Caco-2 (cell line): ENCODE measurements at places on chromosomes 1 and 21.

- no peak for DNase-seq
These were observed 4.7 kb upstream of the G0S2 start for GRCh38 chr1:209670441-209671082.

- DNase-seq = no peak
These were observed 364.2 kb upstream of the ST6GALNAC5 start for GRCh38 chr1:76503100-76503499.

DNA sequence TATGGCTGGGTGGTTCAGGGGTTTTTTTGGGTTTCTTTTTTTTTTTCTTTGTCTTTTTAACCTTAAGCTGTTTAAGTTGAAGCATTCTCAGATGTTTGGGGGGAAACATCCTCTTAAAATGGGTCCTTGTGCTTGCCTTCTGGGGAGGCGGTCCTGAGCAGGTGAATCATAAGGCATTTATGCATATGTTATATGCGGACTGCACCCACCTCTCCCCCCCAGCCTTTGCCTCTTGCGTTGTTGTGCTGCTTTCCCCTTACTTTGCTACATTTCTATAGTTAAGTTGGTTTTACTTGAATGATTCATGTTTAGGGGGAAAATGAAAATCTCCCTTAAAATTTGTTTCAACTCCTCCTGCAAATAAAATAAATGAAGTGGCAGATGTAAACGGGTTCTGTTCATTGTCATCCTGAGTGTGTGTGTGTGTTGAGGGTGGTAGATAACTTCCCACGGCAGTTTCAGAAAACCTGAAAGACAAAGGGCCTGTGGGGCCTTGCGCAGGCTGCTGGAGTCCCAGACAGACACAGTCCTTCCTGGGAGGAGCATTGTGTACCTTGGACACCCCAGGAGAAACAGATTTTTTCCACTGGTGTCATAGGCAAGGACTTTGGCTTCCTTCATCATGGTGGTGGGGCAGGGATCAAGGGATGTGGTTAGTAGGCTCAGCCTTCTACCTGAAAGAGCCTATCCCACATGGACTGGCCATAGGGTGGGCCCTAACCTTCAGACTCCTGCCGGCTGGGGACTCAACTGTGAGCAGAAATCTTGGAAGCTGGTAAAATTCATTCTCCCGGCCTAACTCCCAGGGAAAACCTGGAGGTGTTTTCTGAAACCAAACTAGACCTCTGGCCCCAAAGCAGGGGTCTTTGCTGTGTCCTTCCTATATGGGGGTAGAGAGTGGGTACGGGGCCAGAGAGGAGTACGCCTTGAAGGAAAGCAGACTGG lies 926 bp upstream of the SH3D21 start:
- no peak for DNase-seq

DNA sequence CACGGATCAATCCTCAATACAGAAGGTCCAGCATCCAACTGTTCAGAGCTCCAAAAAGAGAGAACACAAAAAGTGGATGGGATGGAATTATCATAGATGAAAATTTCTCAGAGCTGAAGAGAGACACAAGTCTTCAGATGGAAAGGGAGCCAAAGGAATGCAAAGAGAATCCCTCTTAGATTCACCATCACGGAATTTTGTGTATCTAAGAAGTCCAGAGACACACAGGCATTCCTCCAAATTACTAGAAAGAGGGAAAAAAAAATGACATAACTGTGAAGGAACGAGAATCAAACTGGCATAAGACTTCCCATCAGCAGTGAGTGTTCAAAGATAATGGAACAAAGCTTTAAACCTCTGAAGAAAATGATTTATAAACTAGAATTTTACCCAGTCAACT lies 101.2 kb downstream of the ZSCAN20 start:
- DNase-seq = no peak

GRCh38 chr1:112614460-112615065 lies 4.4 kb downstream of the ST7L start:
- peak; percentile 27 for DNase-seq

DNA sequence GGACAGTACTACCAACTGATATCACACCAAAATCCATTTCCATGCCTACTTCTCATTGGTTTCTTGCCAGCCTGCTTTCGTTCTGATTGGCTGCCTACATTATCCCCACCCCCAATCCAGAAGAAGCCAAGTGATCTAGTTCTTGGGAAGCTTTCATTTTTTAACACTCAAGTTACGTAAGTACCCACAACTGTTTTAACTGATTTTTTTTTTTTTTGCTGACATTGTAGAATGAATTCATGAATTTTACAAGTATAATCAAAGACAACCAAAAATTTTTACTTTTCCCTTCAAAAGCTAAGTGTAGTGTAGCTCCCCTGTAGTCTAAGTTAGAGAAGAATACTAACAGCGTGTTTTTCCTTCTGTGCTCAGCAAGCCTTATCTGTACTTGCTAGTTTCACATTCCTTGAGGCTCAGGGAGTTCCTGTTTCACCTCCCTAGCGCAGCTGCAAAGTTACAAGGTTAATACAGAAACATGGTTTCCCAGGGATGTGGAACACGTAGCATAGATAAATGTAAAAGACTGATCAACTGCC lies at the start of gene SLC9C2:
Gene SLC9C2, minus strand, starts transcription at position 17 of the 536 bp plus-strand sequence. CDS start 1,296 bp downstream, outside the sequence.
- peak; percentile 38 for DNase-seq

DNA sequence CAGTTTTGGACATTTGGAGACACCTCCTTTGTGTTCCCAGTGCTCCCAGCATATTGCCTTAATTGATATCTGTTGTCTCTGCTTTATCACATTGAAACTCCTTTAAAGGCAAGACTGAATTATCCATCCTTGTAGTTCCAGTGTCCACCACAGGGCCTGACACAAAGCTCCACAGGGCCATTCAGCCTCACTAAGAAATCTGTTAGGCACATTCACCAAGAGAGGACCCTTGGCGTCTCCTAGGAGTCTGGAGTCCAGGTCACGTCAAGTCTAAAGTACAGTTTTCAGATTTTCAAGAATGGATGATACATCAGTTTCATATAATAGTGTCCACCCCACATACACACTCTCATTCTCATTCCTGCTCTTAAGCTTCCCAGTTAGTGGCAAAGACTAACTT lies 4.8 kb downstream of the ACP6 start:
- DNase-seq = no peak
